ENCODE measurements at places on chromosomes 6 and 20.

DNA sequence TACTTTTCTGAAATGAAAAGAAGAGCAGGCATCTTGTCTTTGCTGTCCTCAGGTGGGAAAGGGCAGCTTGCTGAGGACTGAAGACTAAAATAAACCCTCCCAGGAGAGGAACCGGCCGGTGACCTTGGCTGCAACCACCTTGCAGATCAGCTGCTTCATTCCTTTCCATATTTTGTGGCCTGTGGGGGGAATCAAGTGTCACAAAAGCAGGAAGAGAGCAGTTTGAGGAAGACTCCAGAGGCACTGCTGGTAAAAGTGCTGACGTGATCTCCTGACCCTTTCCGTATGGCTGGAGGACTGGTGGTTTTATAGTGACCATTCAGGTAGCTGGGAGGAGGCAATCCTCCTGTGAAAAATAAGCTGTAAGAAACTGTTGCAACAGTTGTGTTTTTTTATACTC is 157.0 kb downstream of the PLCB4 start:
- DNase-seq: no peak

DNA sequence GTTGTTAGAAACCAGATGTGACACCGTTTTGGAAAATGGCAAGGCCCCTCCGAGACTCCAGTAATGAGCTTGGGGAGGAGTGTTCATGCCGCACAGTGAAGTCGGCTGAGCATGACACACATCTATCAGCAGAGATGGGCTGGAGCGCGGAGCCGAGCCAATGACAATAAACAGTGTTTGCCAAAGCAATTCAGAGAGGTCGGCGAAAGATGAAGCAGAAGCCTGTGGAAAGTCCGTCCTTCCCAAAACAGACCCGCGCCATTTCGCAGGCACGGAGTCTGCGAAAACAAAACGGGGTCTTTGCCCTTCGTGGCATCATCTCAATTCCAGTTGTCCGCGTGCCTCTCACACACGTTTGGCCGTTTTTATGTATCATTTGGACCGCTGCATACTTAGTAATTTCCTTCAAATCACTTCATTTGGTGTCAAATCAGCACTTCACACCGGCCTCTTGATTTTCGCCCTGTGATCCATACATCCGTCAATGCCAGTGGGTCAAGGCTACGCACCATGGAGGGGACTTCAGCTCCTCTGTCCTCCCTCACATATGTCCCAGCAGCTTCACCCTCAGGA is 71.3 kb downstream of the SULF2 start:
- DNase-seq: no peak

DNA sequence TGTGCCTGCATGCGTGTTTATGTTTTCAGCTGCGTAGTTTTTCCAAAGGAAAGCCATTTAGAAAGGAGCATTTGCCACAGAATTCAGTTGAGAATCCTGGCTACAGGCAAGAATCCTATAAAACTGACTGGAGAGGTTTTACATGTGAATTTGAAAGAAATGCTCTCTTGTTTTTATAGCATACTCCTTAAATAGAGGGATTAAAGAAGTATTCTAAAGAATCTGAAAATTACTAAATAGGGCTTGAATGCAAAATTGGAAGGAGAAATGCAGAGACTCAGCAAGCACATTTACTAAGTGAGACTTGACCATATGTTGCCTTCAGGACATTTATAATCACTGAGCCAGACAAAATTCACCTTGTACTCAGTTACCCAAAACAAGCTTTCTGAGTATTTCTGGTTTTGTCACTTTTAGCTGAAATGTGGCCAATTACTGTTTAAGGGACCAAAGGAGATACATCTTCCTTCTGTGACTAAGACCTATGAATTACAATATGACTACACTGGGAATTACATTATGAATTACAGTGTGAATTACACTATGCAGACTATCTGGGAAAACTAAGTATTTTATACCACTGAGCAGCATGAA is 107.4 kb upstream of the ASCC3 start:
- no peak for DNase-seq

GRCh38 chr6:296151-297122 is 4.2 kb downstream of the DUSP22 start:
- DNase-seq: no peak

DNA sequence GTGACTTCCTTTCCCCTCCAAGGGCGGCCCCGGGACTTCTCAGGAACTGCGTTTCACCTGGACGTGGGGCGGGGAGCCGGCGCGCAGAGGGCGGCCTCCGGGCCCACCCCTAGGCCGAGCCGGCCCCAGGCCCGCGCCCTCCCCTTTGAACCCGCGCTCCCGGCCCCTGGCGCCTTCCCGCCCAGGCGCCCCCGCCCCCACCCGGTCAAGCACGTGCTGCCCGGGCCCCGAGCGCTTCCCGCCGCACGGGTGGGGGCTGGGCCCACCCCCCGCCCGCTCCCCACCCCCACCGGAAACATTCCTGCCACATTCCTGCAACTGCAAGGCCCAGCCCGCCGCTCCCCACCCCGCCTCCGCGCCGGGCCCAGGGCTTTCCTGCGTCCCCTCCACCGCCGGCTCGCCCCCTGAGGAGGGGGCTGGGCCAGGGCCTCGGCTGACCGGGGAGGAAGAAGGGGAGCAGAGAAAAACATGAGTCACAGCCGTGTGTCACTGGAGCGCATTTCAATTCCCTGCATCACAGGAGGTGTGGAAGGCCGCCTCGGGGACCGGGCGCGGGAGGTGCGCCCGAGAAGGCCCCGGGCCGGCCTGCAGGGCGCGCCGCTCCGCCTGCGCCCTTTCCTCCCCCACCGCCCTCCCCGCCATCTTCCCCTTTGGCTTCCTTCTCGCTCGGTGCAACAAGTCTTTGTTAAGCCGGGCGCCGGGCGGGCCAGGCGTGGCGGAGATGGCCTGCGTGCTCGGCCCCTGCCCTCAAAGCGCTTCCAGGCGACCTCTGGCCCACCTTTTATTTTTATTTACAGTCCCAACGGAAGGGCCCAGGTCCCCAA is 1.2 kb upstream of the HMGA1 start:
- DNase-seq: no peak

GRCh38 chr6:131173680-131174079 is 38.4 kb downstream of the AKAP7 start:
- no peak for DNase-seq

- DNase-seq: no peak
Measured at GRCh38 chr6:144406796-144407195, 121.7 kb downstream of the UTRN start.

DNA sequence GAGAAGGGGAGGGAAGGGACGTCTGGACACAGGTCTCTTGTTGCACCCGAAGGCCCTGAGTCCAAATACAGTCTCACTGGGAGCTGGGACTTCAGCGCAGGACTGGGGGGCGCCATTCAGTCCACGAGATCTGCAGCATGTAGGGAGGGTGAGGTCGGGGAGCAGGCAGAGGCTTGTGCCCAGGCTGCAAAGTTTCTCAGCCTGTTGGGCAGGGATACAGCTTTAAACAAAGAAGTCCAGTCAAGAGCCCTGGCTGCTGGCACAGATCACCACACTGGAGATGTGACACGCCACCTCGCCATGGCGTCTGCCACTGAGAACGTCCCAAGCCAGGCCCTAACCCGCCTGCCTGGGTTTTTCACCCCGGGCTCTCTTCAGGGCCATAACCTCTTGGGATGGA is 256.6 kb downstream of the DLL1 start:
- DNase-seq: peak; percentile 10

GRCh38 chr6:68013780-68014515 is 621.1 kb upstream of the ADGRB3 start:
- no peak for DNase-seq

DNA sequence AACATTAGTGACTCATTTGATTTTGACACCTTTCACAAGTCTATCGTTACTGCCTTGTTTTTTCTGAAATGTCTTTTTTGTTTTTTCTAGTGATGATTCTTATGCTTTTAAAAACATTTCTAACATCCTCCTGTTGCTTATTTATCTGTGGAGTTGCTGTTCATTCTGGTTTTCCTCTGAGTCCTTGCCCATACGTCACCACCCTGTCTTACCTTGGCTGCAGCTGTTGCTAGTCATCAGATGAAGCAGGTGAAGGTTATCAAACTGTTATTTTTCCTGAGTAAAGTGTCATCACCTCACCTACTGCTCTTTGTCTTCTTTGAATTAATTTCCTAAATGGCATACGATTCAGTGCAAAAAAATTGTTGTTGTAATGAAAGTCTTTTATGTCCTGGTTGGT is 376.6 kb downstream of the GRIK2 start:
- no peak for DNase-seq

DNA sequence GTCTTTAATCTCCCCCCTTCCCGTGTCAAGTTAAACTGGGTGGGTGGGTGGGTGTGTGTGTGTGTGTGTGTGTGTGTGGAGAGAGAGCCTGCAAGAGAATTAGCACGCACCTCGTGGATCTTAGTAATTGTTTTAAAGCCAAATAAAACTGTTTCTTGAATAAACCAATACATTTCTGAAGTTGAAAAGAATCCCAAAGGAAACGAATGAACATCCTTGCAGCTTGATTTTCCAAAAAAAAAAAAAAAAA is 381 bp upstream of the BICRAL start:
- no peak for DNase-seq

DNA sequence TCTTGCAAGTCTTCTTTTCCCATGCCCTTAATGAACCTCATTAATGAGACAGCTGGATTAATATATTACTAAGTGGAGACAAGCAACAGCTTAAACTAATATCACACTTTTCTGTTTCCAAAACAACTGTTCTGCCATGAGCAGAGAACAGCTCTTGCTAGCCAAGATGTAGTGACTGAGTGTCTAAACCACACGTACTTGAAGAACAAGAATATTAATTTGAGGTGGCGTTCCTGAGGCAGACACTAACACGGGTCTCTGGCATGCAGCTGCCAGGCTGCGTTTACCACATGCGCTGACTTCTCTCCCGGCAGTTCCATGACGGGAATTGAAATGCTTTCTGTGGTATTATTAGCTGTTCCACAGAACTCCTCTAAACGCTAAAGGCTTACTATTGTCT is 80.6 kb downstream of the FNDC1 start:
- DNase-seq: no peak

DNA sequence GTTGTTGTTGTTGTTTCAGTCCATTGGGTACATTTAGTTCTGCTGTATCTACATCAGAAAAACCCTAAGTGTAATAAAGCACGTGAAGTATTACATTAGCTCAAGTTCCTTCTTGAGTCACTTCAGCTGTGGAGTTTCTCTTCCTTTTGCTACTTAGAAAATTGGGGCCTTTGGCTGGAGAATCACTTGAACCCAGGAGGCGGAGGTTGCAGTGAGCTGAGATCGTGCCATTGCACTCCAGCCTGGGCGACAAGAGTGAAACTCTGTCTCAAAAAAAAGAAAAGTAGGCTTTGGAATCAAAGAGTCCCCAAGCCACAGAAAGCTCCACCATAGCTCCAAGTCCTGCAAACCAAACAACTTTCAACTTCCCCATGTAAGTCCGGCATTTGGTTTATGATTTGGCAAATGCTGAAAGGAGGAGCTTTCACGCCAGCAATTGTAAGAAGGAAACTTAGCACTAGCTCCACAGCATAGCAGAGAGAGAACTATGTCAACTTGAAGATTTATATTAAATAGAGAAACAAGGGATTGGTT is 56.5 kb upstream of the RNF144B start:
- no peak for DNase-seq

DNA sequence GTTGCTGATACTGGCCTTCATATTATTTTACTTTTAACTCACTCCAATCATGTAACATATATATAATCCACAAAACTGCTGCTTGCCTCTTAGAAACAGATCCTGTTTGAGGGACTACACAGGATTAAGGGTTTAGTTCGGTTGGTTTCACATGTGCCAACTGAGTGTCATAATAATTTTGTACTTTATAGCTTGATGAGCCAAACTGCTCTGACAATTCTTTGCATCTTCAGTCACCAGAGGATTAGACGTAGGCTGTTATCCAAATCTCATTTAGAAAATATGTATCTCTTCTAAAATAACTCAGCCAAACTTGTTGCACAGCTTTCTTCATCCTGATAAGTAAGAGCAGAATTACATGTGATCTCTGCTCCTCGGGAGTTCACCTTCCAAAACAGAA is 643.6 kb upstream of the PTCHD4 start:
- no peak for DNase-seq

GRCh38 chr20:60867589-60867988 is 384.5 kb upstream of the CDH4 start:
- DNase-seq: no peak

DNA sequence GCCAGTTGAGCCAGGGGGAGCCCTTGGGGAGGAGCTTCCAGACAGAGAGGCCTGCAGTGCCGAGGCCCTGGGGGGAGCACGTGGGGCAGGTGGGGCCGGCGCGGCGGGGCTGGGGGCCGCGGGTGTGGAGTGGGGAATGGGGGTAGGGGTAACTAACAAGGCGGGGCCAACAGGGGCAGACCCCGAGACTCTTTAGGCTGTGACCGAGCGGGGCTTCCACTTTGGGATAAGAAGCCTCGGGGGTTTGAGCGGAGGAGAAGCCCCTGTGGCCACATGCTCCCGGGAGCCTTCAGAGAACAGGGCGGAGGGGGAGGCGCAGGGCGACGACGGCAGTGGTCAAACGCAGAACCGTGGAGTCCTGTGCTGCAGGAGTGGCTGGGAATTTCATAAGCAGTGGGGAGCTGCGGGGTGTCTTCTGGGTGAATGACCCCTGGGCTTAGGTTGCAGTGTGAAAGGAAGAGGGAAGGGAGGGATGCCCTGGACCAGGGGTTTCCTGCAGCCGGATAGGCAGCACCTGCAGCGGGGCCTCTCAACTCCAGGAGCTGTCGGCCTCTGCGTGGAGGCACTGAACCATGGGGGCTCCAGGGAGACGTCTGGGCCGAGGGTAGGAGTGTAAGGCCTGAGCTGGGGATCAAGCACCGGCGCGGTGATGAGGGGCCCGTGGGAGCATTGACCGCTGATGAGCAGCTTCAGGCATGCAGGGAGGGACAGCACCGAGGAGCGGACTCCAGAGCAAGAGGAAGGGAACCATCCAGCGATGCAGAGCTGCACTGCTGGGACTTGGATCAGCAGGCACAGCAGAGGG is 121.0 kb downstream of the SYNDIG1 start:
- no peak for DNase-seq

DNA sequence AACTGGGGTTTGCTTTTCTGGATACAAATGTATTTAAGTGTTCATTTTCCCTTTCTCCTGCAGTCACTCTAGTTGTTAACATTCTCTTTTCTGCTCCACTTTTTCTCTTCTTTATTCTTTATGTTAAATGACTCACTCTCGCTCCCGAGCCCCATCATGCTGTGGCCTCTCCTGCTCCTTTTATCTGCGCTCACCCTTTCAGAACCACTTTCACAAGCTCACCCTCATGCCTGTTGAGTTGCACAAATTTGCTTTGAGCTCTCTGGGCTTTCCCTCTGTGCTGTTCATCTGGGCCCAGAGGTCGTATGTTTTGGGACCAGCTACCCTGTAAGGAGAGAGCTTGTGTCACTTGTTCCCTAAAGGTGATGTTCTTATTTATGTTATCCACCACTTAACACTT is 98.1 kb upstream of the ASCC3 start:
- DNase-seq: no peak

GRCh38 chr20:62068997-62069396 is 3.3 kb upstream of the TAF4 start:
- no peak for DNase-seq

- no peak for DNase-seq
Measured at GRCh38 chr6:41561931-41562911, 16.0 kb downstream of the FOXP4 start.
